ENCODE measurements at places on chromosomes 4 and X.

DNA sequence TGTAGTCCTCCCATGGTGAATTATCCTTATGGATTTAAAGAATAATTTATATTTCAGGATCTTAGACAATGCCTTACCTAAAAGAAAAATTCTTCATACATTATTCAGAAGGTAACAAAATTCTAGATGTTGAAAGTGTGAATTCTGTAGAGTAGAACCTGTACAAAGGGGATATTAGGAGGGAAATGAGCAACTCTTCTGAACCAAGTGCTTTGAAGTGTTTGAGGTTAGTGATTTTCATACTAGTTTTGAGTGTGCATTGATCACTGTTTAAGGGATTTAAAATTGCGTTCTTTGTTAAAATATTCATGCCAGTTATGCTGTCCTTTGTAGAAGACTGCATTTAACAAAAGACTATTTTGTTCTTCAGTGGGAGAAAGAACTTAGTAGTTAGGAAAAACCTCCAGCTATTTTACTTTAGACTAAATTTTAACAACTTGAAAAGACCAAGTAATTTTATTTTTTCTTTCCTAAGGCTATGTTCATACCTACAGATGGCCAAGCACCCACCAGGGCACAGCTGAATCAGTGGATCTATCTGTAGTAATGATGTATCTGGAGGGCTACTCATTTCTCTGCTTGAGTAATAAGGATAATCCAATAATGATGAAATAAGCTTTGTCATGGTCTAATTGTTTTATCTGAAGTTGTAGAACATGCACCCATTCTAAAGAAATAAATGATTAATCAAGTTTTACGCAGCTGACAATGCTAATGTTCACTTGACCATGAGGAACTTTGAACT, 134.3 kb upstream of the RPS6KA6 start:
- DNase-seq, result no peak

GRCh38 chr4:82704156-82704555, 94.4 kb downstream of the SCD5 start:
- DNase-seq, result no peak

DNA sequence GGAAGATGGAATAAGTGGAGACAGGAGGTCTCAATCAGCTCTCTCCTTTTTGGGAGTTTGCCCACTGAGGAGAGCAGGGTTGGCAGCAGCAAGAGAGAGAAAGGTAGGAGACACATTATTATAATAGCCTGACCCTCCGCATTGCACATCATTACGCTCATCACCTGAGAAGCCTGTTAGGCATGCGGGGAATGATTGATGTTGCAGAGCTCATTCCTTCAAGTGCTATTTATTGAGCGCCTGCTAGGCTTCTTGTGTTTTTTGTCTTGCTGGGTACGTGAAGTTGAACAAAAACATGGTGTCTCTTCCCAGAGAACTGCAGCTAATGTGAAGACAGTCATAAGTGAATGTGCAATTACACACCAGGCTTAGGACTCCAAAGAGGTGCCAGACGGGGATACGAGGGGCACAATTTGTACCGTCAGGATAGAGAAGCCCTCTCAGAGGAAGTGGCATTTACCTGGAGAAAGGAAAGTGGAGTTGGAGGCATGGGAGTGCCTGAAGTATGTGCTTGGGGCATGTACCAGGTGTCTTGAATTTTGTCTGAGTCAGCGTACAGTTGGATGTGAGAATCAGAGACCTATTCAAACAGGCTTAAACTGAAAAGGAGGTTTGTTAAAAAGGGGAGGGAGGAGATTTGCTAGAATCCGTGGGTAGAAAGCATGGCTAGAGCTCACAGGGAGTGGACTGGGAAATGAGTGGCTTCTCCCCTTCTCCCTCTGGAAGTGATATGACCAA, 90.2 kb upstream of the SOD3 start:
- DNase-seq, result no peak

DNA sequence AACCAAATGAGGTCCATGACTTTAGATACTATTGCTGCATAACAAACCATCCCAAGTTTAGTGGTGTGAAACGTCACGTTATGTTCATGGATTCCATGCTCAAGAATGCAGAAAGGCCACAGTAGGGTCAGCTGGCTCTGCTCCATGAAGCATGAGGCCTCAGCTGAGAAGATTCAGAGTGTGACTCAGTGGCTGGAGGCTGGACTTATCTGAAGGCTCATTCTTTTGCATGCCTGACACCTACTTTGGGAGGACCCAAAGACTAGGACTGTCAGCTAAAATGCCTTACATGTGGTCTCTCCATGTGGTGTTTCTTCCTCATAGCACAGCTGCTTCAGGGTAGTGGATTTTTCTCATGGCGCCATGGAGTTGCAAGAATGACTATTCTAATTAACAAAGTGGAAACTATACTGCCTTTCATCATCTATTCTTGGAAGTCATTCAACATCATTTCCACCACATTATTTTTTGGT, 11.5 kb upstream of the CCDC149 start:
- no peak for DNase-seq

DNA sequence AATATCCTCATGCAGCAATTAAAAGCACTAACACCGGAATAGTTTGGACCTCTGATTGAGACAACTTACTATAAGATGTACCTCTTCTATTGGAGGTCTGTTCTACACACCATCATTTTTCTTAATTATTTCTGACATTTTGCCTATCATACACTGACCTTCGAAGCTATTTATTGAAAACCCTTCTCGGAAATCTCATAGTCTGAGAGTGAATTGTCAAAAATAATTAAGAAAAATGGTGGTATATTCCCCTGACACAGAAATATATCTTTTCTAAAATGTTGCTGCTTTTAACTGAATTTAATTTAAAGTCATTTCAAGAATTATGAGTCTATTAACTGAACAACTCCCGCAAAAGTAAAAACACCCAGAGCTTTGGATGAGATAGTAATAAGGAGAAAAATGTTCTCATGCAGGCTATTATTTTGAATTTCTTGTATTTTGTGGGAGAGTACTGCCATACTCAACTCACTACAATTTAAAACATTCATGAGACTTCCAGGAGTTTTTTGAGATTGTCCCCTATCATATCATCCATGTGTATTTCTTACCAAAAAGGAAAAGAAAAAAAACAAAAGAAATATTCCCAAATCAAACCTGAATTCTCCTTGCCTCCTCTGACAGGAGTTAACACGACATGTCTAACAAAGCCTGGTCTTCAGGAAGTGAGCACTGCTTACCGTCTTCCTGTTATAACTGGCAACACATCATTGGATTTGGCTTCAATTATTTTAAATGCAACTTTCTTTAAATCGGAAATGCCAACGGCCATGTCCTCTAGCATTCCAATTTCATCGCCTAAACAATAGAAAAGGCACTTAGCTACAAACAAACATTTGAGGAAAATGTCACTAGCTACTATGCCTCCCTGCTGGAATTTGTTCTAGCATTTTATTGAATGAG, 485.3 kb downstream of the IL15 start:
- no peak for DNase-seq

DNA sequence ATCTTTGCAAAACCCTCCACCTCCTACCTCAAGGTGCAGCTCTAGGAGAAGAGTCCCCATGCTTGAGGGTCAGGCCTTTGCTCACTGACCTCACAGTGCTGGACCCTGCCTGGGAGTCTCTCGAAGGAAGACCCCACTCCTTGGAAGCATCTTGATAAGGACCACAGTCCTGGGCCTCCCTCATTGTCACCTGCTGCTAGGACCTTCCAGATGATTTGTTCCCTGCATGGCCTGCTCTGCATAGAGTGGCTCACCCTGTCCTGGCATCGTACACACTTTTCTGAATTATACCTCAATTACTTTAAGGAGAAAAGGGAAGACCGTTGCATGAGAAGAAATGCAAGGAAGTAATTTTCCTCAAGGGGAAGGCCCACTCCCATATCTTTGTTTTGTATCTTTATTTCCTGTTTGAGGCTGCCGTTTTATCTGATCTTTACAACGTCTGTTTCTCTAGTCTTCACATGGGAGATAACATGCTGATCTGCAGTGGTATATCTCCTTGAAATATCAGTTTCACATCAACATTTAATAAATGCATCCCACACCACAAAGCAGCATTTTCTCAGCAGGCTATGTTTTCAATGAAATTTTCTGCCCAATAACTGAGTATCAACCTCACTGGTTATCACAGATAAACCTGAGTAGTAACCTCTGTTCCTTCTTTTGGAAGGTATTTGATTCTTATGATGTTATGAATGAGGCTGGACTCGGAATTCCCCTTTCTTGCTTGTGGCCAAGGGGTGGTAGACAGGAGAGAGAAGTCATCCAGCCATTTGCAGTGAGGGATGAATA, 15.0 kb upstream of the AKAP17A start:
- no peak for DNase-seq

- DNase-seq, result no peak
These were observed 126.6 kb downstream of the NPNT start for GRCh38 chr4:106021737-106022410.

DNA sequence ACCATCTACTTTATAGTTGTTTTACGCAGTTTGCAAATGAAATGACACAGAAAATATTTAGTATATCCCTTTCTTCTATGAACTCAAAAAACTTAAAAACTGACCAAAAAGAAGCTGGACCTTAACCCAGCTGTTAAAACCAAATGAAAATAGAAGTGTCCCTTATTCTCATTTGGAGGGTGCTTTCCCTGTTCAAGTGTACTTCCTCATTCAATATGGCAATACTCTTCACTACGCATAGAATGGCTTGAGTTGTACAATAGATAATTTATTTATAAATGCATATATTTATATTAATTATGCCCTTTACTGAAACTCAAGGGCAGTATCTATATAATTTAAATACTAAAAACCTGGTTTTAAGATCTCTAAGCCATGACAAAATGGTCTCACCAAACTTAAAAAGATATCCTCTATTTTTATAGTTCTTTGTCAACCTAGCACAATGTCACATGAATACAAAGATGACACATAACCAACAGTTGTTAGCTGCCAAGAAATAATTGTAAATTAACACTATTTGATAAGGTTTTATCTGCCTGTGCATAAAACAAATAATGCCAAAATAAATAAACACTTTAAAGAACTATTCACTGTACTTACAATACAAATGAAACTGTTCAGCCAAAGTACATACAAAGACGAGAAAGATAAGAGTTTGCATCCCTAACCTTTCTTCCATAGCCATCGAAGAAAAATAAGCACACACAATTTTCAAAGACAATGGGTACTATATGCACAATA, 25.2 kb downstream of the YTHDC1 start:
- no peak for DNase-seq

GRCh38 chr4:72977936-72978485, 91.5 kb downstream of the COX18 start:
- DNase-seq, result no peak

DNA sequence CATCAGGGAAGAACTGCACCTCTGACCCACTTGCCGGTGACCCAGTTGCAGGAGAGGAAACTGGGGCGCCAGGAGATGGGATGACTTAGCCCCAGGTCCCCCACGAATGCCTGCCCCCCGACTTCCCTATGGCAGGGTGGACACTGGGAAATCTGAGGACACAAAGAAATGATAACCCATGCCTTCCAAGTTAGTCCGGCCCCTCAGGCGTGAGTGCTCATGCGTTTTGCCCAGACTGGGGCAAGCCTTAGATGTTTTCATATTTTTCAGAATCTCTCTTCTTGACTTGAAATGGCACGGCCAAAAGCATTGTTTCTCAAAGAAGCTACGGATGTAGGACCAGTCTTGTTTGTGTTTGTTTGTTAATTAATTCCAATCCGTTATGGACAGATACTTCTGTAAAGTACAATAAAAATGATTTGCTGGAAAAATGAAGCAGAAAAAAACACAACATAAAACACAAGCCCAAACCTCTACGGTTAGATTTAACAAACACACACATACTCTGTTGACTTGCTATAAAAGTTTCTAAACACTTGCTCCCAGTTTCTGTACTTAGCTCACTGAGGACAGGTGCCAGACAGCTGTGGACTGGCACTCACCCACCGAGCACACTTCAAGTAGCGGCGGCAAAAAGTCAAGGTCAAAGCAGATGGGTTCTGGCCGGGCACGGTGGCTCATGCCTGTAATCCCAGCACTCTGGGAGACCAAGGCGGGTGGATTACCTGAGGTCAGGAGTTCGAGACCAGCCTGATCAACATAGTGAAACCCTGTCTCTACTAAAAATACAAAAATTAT, 341.5 kb downstream of the BCOR start:
- DNase-seq, result no peak

- DNase-seq, result no peak
These were observed 72.2 kb downstream of the RASGEF1B start for GRCh38 chr4:81399306-81400086.

DNA sequence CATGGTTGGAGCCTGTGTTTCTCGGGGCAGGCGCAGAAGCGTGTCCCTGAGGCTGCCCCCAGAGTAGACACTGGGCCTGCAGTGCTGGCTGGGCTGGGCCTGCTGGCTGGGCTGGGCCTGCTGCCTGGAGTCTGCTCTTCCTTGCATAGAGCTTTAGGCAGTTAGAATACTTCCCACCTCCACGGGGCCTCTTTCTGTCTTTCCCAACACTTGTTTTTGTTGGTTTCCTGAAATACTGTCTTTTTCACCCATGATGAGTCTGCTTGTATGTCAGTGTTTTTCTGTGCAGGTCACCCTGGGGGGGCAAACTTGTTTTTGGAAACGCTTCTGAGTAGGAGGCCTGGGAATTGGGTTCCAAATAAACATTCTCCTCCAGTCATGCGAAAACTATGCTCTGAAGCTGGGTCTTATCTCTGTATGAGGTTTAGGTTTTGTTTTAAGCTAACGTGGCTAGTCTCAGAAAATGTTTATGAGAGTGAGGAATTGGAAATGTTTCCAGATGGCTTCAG, 32.2 kb downstream of the TRMT44 start:
- no peak for DNase-seq

DNA sequence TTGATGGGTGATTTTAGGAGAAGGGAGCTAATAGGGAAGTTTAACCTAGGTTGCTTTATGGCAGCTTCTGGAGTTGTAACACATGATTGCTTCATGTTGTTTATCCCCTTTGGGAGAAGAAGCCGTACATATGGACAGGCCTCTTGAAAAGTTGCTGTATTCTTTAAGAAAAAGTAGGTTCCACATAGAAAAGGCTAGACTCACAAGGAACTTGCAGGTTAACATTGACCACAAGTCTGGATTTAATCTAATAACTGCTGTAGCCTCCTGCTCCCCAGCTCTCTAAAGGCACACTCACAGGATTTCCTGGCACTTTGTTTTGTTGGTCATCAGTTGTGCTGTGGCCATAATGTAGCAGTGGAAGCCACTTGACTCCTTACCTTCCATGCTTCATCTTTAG, 19.7 kb downstream of the FNIP2 start:
- DNase-seq, result no peak

- no peak for DNase-seq
These were observed 1296.1 kb upstream of the PABPC4L start for GRCh38 chr4:135497563-135498152.

DNA sequence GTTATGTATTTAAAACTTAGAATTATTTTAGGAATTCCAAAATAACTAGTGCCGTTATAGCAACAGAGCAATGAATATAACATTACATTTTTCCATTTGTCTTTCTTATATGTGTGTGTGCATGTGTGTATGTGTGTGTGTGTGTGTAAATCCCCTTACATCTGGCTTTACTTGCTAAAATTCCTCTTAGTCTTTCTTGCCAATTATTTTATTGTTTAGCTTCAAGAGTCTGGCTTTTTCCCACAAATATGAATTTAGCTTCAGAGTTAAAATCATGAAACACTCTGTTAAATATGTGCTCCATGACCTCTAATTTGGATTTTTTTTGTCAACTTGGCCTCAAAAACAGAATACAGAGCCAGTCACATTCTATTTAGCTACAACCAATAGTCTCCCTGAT, 18.9 kb downstream of the FGF13 start:
- no peak for DNase-seq
